Activated CD8-positive, alpha-beta memory T cell treated with anti-CD3 and anti-CD28 coated beads for 1 hour (primary cell): ENCODE measurements at places on chromosomes 2 and 18.

DNA sequence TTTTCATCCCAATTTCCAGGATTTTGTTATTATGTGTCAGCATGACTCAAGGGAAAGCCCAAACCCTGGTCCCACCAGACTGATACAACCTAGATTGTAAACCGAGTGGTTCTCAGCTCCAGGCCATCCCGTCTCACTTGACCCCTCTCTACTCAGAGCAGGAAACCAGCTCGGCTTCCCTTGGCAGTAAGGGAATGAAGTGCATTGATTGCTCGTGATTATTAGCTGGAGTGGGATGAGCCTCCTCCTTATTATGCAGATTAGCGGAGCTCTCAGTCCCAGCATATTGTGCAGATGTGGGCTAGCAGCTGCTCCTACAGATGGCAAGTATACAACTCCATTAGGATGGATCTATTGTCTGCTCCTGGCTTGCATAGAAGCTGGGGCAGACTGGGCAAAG is 167.6 kb downstream of the LNPK start:
- DNase-seq, result no peak

DNA sequence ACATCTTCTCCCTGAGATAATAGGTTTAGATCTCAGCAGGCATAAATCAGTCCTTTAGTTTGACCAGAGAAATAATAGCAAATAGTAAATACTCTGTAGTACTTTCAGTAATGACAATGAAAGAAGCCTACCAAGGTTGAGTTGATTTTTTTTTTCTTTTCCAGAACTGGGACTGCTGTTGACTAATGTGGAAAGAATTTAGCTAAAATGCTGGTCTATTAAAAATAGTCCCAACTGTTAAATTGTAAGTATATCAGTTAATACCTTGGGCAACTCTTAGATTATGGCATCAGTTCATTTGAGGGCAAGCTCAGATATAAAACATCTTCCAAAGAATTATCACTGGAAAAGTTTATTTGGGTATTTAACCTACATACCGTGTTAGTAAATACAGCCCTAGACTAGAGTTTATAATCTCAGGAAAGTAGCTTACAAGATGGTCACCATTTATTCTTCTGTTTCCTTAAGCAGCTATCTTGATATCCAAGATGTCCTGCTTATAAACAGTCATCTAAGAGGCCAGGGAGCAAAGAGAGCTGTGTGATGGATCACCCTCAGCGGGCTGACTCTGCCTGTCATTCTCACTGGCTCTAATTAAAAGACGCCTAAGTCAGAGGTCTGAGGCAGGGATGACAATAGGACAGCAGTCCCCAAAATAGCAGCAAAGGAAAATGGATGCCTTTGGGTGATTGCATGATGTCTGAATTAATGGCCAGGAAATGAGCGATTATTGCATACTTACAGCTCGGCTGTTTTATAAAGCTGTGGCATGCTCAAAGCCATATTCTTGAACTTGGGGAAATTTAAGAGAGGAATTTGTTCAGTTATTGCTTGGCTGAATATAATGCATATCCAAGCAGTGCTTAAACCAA is 121.3 kb downstream of the MTX2 start:
- no peak for DNase-seq

- DNase-seq, result no peak
Observed at GRCh38 chr2:177543007-177543760, 150.6 kb downstream of the AGPS start.

- no peak for DNase-seq
Observed at GRCh38 chr2:46123013-46123412, 174.2 kb upstream of the EPAS1 start.

DNA sequence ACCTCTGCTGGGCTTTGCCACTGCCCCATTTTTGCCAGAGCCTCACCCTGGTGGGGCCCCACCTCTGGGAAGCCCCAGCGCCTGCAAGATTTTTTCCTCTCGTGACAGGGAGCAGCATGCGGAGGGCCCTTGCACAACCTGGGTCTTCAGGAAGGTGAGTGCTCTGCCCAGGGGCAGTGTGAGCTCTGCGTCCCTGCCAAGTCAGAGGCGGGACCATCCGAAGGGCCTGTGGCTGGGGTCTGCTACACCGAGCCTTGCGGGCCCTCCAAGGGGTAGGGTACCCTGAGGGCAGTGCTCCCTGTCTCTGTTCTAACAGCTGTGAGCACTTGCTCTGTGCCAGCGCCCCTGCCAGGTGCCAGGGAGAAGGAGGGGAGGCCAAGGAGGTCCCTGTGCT is 5.8 kb upstream of the ODC1 start:
- no peak for DNase-seq

DNA sequence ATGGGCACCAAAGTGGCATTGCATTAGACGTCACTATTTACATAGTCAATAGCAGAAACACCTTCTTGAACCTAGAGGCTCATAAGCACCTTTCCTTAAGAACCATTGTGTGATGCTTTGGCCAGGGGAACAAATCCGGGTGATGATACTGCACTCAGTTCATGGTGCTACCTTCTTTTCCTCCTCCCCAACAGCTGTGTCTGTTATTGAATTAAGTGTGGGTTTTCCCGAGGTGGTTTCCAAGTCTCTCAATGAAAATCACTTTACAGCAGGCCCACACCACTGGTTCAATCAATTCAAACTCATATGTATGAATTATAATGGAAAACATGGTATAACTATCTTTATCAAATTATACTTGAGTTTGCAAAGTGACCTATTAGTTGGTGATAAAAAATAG is 9.3 kb upstream of the EFEMP1 start:
- DNase-seq, result no peak

- DNase-seq, result no peak
Observed at GRCh38 chr18:26869640-26870039, 4.1 kb upstream of the AQP4 start.

DNA sequence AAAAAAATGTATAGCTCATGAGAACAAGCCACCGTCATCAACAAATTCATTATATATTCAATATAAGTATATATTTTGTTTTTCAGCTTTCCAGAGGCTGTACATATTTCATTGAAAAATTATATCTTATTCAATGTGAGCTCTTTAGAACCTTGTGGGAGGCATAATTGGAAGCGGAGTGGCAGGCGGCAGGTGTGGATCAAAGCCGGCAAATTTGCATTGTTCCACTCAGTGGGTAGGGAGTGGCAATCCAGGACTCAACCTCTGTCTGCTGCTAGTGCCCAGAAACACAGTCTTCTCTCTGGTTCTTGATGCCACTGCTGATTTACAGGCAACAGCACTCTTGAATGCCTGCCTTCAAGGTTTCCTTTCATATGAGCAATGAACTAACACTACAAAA is 46.9 kb downstream of the GCA start:
- DNase-seq, result no peak

DNA sequence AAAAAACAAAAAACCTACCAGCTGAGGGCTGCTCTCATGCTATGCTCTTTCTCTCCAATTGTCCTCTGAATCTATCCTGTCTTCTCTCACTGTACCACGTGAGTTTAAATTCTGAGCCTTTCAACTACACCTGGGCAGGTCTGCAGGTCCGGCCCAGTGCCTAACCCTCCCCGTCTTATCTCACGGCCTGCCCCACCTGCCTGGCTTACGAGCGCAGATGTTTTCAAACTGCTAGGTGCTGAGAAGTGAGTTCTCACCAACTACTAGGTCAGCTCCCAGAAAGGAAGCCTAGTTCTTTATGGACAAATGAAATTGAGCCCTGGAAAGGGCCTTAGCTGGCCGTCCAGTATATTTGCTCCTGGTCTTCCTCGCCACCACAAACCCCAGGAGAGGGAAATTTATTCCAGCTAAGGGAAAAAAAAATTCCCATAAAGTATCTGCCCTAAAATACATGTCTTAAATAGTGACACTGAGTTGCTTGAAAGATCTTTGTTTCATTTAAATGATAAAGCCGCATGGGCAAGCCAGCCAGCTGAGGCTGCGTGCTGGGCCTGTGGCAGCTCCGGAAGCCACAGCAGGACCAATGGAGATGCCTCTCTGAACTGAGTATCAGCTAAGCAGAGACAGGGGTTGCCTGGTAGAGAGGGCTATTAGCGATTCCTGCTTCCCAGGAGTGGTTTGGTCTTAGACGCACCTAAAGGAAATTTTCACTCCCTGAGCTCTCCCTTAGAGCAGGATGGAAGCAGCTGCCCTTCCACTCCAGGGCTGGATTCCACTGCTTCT is 92.5 kb upstream of the NCK2 start:
- DNase-seq, result no peak

DNA sequence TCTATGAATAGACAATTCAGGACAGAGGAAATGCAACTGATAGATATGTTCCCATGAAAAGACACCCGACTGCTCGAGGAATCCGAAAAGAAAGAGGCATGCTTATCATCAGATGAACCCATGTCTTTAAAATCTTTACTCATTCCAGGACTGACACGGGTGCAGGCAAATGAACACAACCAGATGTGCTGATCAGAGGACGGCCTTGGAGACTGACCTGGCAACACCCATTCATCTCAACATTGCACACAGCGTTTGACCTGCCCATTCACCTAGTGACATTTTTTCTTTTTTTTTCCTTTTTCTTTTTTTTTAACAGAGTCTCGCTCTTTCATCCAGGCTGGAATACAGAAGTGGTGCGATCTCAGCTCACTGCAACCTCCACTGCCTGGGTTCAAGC is 377.5 kb downstream of the EIPR1 start:
- DNase-seq, result no peak

DNA sequence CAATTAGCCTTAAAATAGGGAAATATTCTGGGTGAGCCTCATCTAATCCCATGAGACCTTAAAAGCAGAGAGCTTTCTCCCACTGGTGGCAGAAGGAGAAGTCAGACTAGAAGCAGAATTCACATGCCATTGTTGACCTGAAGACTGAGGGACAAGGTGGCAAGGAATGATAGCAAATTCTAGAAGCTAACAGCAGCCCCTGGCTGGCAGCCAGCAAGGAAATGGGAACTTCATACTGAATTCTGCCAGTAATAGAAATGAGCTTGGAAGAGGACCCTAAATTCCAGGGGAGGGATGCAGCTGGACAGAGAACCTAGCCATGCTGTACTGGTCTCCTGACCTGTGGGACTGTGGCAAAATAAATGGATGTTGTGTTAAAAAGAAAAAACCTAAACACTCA is 19.5 kb downstream of the B3GNT7 start:
- no peak for DNase-seq

DNA sequence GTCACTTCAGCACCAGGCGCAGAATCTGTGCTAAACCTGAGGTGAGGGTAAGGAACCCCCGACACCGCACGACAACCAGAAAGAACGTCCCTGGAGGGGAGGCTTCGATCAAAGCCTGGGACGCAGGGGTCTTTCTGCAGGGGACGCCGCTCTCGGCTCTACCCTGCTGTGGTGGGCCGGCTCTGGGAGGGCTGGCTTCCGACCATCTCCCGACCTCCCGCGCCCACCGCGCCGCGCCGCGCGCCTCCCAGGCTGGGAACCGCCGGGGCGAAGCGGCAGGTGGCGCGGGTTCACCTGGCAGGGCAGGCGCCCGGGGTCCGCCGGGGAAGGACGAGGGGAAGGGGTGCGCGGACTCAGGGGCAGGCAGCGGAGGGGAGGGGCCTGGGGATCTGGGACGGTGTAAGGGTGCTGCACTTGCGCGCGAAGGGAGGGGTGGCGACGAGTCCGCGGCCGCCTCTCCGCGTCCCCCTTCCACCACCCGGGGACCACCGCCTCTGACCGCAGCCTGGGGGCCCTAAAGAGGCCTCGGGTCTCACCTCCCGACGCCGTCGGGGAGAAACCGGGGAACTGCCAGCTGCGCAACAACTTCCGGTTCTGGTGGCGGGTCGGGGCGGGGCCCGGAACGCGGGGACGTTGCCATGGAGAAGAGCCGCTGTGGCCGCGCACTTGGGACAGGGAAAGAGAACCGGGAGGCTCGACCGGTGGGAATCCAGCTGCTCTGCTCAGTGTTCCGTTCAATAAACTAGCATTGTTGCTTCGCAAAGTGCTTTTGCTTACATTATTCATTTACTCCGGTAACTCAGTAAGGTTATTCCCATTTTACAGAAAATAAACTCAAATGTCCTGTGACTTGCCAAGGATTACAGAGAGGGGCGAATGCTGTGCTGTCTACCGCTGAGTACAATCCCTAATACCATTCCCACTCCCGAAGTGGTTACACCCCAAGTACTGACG is at the start of gene ZNF396:
Gene ZNF396 (minus strand): TSS at position 596 of the 954 bp plus-strand sequence. CDS start 3,045 bp downstream, outside the sequence.
- no peak for DNase-seq

DNA sequence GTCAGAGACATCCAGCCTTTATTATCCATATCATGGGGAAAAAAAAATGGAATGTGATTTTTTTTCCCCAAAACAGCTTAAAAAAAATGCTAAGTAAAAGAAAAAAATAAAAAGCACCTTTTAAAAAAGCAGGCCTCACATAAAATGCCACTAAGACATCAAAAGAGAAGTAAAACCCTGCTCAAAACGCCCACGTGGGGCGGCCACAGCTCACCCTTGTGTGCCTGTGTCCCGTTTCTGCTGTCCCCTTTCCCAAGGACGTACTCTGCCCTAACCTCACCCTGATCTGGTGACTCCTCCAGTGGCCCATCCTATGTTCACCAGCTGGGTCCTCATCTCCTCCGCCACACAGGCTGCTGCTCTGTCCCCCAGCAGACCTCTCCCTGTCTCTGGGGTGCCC is 125.4 kb downstream of the NEDD4L start:
- no peak for DNase-seq

GRCh38 chr2:122831649-122832048 is 1076.2 kb downstream of the TSN start:
- no peak for DNase-seq
